ENCODE measurements at places on chromosomes 5 and 9.

DNA sequence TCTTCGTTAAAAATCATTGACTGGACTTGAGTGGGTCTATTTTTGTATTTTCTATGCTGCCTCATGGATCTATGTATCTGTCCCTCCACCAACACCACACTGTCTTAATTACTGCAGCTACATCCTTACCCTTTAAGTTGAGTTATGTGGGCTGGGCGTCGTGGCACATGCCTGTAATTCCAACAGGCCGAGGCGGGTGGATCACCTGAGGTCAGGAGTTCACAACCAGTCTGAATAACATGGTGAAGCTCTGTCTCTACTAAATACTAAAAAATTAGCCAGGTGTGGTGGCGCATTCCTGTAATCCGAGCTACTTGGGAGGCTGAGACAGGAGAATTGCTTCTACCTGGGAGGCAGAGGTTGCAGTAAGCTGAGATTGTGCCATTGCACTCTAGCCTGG lies 48.2 kb downstream of the XRCC4 start:
- H3K27ac ChIP-seq, result no peak overlapping the region
- no peaks in the 10 kb centered on the region for H3K36me3 ChIP-seq
- peak; percentile 90 for DNase-seq
- no peaks in the 10 kb centered on the region for H3K27me3 ChIP-seq
- H3K4me1 ChIP-seq, result no peaks in the 10 kb centered on the region

- no peaks in the 10 kb centered on the region for H3K27me3 ChIP-seq
- peaks cover 3% of the 10 kb centered on the region for H3K4me1 ChIP-seq
- no peak overlapping the region for H3K4me3 ChIP-seq
Observed at GRCh38 chr9:108869092-108869725, 7.1 kb downstream of the ACTL7A start.

GRCh38 chr5:28896949-28897348 lies 1858.6 kb upstream of the CDH9 start:
- H3K27ac ChIP-seq, result no peak overlapping the region
- H3K4me3 ChIP-seq, result no peak overlapping the region
- no peak for DNase-seq
- H3K36me3 ChIP-seq, result no peaks in the 10 kb centered on the region

- no peak for DNase-seq
- no peak overlapping the region for H3K27ac ChIP-seq
- no peaks in the 10 kb centered on the region for H3K36me3 ChIP-seq
- no peaks in the 10 kb centered on the region for H3K4me1 ChIP-seq
- no peaks in the 10 kb centered on the region for H3K27me3 ChIP-seq
- no peak overlapping the region for H3K4me3 ChIP-seq
Observed at GRCh38 chr9:121055642-121056143, 5.6 kb upstream of the C5 start.

GRCh38 chr9:78900500-78900899 lies 603.6 kb downstream of the PSAT1 start:
- H3K27ac ChIP-seq, result no peak overlapping the region
- no peak overlapping the region for H3K4me3 ChIP-seq
- H3K36me3 ChIP-seq, result no peaks in the 10 kb centered on the region

DNA sequence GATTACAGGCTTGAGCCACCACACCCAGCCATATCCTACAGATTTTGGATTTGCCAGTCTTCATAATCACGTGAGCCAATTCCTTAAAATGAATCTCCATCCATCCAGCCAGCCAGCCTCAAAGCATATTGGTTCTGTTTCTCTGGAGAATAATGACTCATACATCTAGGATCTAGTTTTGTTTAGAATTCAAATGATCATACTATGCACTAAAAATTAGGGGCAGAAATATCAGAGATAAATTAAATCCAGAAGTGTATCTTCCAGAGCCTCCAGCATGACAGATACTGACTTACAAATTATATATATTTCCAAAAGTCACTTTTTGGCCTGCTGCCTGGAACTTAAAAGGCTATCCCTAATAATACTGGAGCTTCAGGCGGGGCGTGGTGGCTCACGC lies 119.1 kb upstream of the NR5A1 start:
- no peaks in the 10 kb centered on the region for H3K27me3 ChIP-seq
- H3K4me1 ChIP-seq, result peaks cover 2% of the 10 kb centered on the region
- H3K27ac ChIP-seq, result no peak overlapping the region

GRCh38 chr5:126449751-126450271 lies 26.6 kb downstream of the GRAMD2B start:
- no peaks in the 10 kb centered on the region for H3K27me3 ChIP-seq
- DNase-seq, result no peak
- no peak overlapping the region for H3K4me3 ChIP-seq
- peaks cover 3% of the 10 kb centered on the region for H3K36me3 ChIP-seq
- H3K27ac ChIP-seq, result peak overlapping the region; percentile 63
- peaks cover 13% of the 10 kb centered on the region for H3K4me1 ChIP-seq

- peaks cover 5% of the 10 kb centered on the region for H3K4me1 ChIP-seq
- no peaks in the 10 kb centered on the region for H3K27me3 ChIP-seq
- DNase-seq, result peak; percentile 62
- H3K27ac ChIP-seq, result no peak overlapping the region
Observed at GRCh38 chr9:113654605-113655428, 191.3 kb downstream of the RGS3 start.

- no peaks in the 10 kb centered on the region for H3K36me3 ChIP-seq
- no peaks in the 10 kb centered on the region for H3K27me3 ChIP-seq
- H3K4me3 ChIP-seq, result no peak overlapping the region
Observed at GRCh38 chr9:96117398-96118080, 184.4 kb downstream of the HSD17B3 start.

GRCh38 chr5:31692561-31693221 lies 53.8 kb downstream of the PDZD2 start:
- no peaks in the 10 kb centered on the region for H3K4me1 ChIP-seq
- H3K36me3 ChIP-seq, result no peaks in the 10 kb centered on the region
- H3K27ac ChIP-seq, result no peak overlapping the region

DNA sequence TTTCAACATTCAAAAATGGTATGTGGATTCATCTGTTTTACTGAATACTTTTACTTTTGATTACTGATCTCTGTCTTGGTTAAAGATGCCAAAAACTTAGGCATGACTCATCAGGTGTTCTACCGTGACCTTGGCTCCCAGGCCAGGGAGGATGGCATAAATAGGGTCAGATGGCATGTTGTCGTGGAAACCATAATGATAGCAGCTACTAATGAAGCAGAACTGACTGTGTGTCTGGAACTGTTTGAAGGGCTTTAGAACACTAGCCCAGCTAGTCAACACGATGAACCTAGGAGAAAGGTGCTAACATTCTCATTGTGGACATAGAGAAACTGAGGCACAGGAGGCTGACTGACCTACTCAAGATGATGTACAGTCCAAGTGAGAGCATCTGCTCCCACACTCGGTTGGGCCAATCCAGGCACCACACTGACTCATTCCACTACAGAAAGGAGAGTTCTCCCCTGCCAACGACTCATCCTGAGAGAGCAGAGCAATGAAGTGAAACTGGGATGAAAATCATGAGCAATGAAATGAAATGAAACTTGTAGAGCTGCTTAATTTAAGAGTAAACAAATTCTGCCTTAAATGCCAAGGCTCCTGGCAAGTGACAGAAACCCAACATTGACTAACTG lies 116.0 kb downstream of the TENT4A start:
- no peak overlapping the region for H3K4me3 ChIP-seq
- no peaks in the 10 kb centered on the region for H3K27me3 ChIP-seq
- DNase-seq, result peak; percentile 4
- no peaks in the 10 kb centered on the region for H3K4me1 ChIP-seq
- no peak overlapping the region for H3K27ac ChIP-seq

GRCh38 chr5:135395451-135395850 lies 3.6 kb downstream of the MACROH2A1 start:
- peaks cover 39% of the 10 kb centered on the region for H3K4me1 ChIP-seq
- H3K27ac ChIP-seq, result no peak overlapping the region
- no peak for DNase-seq
- peaks cover 5% of the 10 kb centered on the region for H3K27me3 ChIP-seq
- no peak overlapping the region for H3K4me3 ChIP-seq
- peaks cover 1% of the 10 kb centered on the region for H3K36me3 ChIP-seq

DNA sequence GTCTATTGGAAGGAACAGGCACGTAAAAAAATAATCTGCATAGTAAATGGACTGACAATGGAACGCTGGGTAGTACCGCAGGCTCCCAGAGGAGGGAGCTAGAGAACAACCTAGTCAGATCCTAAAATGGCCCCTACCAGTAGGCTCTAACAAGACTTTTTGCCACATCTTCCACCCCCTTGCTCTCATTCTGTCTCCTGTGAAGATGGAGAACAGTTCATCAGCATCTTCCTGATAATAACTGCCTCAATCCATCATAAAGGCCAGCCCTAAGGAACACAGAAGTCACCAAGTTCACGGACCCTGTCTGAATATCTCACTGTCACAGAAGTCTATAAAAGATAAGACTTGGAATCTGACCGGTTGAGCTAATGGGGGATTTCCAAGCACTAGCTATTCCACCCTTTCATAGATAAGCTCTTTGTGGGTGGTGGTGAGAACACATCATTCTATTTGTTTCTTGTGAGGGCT lies 133.4 kb downstream of the SLC1A3 start:
- no peaks in the 10 kb centered on the region for H3K27me3 ChIP-seq
- peaks cover 7% of the 10 kb centered on the region for H3K4me1 ChIP-seq
- H3K4me3 ChIP-seq, result no peak overlapping the region
- no peak overlapping the region for H3K27ac ChIP-seq
- no peaks in the 10 kb centered on the region for H3K36me3 ChIP-seq
- DNase-seq, result peak; percentile 87

DNA sequence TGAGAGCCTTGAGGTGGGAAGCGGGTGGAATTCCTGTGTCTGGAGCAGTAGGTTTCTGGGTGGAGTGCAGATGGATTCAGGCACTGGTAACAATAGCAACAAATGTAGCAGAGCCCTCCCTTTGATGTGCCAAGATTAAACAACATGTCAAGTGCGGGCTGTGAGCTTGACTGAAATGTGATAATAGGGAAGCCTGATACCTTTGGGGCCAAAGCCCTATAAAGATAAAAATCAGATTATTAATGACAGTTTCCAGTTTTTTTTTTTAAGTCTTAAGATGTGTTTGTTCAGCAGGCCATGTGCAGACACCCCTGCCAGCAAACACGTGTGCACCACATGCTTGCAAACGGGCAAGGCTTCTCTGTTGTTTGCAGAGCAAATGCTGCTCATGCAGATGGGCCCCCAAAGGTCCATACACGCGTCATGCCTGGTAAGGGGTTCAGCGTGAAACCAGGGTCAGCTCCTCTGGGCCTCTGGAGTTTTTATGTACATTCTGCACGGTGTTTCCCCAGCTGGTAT lies 193.2 kb downstream of the GADD45G start:
- no peak overlapping the region for H3K4me3 ChIP-seq
- H3K27me3 ChIP-seq, result no peaks in the 10 kb centered on the region
- H3K4me1 ChIP-seq, result peaks cover 43% of the 10 kb centered on the region
- no peaks in the 10 kb centered on the region for H3K36me3 ChIP-seq
- H3K27ac ChIP-seq, result no peak overlapping the region

DNA sequence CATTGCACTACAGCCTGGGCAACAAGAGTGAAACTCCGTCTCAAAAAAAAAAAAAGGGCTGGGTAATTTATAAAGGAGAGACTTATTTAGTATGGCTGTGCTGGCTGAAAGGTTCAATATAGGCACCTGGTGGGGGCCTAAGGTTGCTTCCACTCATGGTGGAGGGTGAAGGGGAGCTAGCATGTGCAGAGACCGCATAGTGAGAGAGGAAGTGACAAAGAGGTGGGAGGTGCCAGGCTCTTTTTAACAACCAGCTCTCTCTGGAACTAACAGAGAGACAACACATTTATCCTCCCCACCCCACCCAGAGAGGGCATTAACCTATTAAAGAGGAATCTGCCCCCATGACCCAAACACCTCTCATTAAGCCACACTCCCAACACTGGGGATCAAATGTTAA lies 28.9 kb upstream of the SERINC5 start:
- no peaks in the 10 kb centered on the region for H3K4me1 ChIP-seq
- no peak overlapping the region for H3K27ac ChIP-seq
- no peak for DNase-seq

- H3K36me3 ChIP-seq, result peaks cover 5% of the 10 kb centered on the region
- no peak overlapping the region for H3K4me3 ChIP-seq
- no peak overlapping the region for H3K27ac ChIP-seq
- no peaks in the 10 kb centered on the region for H3K4me1 ChIP-seq
Observed at GRCh38 chr5:38968665-38969064, 105.5 kb downstream of the RICTOR start.

DNA sequence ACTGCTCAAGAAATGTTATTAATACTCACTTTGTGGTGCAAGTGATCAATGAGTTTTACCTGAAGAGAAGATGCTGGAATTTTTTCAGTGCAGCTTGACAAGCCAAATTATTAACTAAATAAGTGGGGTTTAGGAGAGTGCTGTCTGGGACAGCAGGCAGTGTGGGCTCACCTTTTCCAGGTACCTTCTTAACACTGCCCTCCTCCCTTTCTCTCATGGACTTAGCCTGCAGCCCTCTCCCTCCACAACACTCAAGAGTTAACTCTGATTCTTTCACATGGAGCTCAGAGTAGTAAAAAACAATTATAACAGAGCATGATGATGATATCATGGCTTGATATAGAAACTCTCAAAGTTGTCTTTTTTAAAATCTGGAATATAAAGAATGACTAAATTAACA lies 404.8 kb upstream of the SLC30A5 start:
- H3K36me3 ChIP-seq, result no peaks in the 10 kb centered on the region
- H3K4me3 ChIP-seq, result no peak overlapping the region
- no peaks in the 10 kb centered on the region for H3K27me3 ChIP-seq
- no peak overlapping the region for H3K27ac ChIP-seq
- DNase-seq, result no peak

GRCh38 chr5:18507114-18507513 lies 872.9 kb downstream of the TAF11L14 start:
- no peaks in the 10 kb centered on the region for H3K4me1 ChIP-seq
- H3K36me3 ChIP-seq, result no peaks in the 10 kb centered on the region
- H3K4me3 ChIP-seq, result no peak overlapping the region
- no peaks in the 10 kb centered on the region for H3K27me3 ChIP-seq

DNA sequence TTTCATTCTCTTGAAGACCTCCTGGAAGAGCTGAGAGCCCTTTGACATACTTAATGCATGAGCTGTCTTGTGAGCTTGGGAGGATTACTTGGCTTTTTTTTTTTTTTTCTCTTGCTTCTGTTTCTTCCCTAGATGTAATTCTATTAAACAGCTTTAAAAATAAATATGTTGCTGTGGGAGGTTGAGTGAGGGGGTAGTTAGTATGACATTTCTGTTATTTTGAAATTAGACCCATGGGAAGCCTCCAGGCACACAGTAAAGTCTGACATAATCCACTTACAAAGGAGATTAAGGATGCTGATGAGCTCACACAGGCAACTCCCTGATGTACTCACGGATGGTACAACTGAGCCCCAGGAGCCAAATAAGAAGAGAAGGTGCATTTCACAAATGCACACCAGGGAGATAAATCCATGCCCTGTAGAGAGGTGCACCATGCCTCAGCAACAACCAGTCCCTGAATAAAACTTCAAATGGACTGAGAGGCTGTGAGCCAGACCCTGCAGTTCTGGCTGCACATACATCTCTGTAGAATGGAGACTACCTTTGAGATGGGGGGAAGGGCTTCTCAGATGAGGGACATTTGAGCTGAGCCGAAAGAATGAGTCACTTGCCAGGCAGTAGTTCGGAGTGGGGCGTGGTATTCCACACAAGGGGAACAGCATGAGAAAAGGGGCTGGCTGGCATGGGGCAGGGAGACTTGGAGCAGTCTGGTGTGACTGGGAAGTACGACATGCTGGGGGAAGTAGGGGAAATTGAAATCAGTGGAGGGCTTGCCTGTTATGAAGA lies 68.7 kb downstream of the ACTL7B start:
- H3K4me3 ChIP-seq, result no peak overlapping the region
- DNase-seq, result no peak
- H3K4me1 ChIP-seq, result peaks cover 24% of the 10 kb centered on the region
- H3K27ac ChIP-seq, result no peak overlapping the region

All from trophoblast cell (in vitro differentiated cells and primary cell).